ENCODE measurements at places on chromosomes 5 and 9.

DNA sequence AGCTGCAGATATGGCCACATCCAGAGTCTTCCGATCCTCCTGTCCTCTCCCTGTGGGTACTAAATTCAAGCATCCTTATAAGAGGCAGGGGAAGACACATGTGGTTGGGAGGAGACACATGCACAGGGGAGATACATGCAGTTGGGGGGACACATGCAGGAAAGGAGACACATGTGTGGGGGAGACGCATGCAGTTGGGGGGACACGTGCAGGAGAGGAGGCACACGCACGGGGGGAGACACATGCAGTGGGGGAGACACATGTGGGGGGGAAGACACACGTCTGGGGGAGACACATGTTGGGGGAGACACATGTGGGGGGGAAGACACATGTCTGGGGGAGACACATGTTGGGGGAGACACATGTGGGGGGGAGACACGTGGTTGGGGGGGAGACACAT is 21.2 kb upstream of the OLFM1 start:
- DNase-seq = no peak

GRCh38 chr5:173317091-173317730 is 11.0 kb downstream of the STC2 start:
- DNase-seq = no peak

- no peak for DNase-seq
Measured at GRCh38 chr5:36041537-36041845, 25.2 kb downstream of the UGT3A2 start.

DNA sequence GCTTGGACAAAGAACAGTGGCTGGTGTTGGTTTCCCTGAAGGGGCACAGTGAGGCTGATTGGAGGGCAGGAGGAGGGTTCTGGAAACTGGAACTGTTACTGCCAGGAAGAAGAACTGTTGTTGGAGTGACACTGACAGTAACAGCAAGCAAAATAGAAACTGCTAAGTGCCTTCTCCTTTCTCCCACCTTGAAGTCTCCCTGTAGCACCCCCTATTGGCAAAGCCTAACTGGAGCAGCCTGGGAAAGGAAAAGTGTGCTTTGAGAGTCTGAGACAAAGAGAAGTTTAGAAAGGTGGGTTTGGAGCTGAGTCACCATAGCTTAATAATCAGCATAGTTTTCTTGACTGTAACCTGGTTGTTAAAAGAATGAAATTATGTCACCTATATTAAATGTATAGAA is 2.5 kb upstream of the TMEM174 start:
- no peak for DNase-seq

- no peak for DNase-seq
Measured at GRCh38 chr9:75041041-75041440, 12.9 kb upstream of the CARNMT1 start.

DNA sequence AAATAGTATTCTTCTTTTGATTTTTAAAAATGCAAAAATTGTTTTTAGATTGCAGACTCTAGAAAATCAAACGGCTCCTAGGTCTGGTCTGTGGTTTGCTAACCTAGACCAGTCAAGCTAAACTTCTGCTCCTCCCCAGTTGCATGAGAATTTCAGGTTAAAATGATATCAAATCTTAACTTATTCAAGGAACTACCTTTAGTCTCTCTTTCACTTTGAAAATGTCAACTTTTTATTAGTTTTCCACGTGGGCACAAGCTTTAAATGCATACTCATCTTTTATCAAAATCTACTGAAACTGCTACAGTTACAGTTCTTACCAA is 8.8 kb downstream of the CAMK4 start:
- DNase-seq = no peak

DNA sequence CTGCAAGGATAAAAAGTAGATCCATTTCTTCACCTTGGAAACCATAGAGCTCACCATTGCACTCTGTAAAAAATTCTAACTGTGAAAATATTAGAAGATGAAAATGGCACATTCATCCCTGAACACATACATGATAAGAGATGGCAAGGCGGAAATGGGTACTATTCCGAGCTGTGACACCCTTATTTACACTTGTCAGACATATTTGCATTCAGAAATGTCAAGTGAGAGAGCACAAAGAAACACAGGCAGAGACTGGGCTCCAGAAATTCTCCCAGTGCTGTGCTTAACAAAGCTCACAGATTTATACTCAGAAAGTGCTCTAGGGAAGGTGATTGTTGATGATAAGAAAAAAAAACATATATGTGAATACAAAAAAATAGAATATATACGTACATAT is 170.3 kb upstream of the PUM3 start:
- no peak for DNase-seq

DNA sequence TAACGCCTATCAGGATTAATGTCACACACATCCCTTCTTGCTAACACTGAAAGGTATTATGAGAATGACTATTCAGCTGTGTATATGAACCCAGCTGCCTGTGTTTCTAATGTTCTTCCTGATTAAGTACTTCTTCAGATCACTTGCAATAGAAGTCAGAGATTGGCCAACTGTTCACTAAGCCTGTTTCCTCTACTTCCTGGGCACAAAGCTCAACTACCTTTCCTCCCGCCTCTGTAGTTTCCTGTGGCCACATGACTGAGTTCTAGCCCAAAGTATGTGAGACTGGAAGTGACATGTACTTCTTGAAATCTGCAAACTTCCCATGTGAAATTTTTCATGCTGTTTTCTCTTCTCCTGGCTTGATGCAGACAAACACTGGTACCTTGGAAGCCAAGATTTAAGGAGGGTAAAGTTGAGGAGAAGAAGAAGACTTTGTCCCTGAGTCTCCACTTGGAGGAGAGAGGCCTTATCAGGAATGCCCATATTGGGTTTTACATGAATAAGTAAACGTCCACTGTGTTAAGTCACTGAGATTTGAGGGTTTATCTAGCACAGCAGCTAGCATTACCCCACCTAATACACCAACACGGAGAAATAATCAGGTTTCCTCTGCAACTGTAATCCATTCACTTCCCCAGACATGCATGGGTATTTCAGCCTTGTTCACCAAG is 58.6 kb downstream of the SLIT3 start:
- peak; percentile 48 for DNase-seq

DNA sequence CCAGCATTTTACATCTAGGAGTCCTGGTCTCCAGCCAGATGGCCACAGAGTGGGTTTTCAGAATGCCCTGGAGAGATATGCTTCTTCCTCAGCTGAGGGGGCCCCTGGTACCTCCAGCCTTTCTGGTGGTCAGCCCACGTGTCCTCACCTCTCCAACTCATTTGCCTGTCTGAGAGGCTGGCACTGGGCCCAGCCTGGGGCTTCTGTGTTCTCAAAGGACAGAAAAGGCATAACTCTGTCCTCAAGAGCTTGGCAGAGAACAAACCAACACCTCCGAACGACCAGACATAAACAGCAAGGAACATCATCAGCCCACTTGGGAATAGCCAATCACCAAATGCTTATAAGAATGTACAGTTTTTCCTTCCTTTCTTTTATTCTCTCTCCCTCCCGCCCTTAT is 17.1 kb downstream of the ENG start:
- DNase-seq = no peak

DNA sequence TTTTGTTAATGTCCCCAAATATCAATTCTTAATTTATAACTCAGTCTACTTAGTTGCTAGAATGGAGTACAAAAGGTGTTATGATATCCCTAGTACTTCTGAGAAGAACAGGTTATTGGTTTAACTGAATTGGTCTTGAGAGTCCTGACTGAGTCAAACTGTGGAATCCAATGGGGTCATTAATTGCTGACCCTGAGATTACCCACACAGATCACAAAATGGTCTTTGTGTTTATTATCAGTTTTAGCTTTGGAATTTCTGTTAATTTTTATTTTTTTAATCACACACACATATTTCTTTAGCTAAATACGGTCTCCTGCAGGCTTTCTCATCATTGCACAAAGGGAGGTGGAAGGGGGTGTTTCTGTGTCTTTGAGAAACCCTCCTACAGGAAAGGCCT is 301.6 kb downstream of the EBF1 start:
- DNase-seq = no peak

- no peak for DNase-seq
Measured at GRCh38 chr5:1005249-1005851, 3.3 kb upstream of the NKD2 start.

- no peak for DNase-seq
Measured at GRCh38 chr5:158301186-158301585, 442.2 kb upstream of the CLINT1 start.

DNA sequence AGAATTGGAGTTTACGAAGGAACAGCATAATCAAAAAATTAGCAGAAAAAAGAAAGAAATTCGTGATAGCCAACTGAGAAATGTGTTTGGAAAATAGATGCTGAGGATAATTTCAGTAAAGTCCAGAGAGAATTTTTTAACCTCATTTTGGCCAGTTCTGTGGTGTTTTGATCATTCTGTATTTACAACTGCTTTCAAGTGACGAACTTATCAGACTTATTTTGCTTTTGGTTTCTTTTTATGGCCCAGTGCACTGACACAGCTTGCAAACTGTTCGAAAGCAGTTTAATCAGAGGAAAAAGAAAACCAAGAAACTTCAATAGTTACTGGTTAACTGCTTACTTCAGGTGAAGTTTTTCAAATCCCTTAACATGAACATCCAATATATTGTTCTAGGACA is 1.9 kb downstream of the SDHA start:
- no peak for DNase-seq

GRCh38 chr9:14956208-14956607 is 46.0 kb upstream of the FREM1 start:
- DNase-seq = no peak

DNA sequence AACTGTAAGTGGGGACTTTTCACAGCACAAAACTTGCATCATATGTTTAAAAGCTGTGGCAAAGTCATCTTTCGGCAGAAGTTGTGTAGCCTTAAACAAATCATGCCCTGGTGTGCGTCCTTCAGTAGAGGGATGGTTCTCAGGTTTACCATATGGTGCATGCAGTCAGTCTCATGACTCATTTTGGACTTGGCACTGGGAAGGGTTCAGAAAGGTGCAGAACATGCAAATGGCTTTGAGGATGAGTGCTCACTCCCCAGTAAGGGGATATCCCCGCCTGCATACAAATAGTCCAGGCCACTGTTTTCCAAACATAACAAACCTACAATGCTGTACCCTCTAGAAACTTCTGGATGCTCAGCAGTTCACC is 260.3 kb downstream of the NDUFS4 start:
- DNase-seq = no peak

DNA sequence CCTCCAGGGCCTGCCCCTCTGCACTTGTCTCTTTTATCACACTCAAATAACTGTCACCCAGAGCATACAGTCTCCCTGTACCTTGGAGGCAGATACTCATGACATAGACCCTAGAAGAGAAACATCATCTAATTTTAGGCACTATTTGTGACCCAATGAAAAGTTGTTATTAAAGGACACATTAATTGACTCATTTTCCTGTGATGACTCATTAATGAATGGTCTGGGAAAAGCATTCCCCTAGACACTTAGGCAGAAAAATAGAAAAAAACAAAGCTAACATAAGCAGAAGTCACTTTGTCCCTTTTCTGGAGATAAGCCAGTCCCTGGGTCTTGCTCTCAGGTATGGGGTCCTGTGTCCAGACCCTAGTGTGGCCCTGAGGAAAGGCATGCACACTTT is 15.0 kb downstream of the TRPC7 start:
- DNase-seq = no peak

GRCh38 chr9:33742519-33742918 is 52.8 kb upstream of the PRSS3 start:
- no peak for DNase-seq

- DNase-seq = no peak
Measured at GRCh38 chr5:14089198-14089597, 53.9 kb upstream of the TRIO start.

- peak; percentile 65 for DNase-seq
Measured at GRCh38 chr5:65395526-65396155, 86.1 kb downstream of the ADAMTS6 start.

DNA sequence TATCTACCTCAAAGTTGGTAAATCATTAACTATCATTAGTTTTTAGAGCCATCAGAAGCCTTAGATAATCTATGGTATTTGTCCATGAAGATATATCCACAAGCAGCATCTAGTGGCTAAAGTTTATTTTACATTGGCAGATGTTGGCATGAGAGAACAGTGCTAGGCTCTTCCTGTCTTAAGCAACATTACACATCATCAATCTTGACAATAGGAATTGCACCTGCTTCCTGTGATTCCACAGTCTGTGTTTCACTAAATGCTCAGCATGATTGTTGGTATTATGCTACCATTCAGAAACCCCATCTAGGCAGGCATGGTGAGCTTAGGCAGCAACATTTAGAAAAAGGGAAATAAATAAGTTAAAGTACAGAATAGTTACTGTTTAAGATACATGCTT is 246.6 kb downstream of the SLCO4C1 start:
- DNase-seq = no peak

GRCh38 chr9:115032296-115032695 is 85.7 kb downstream of the TNC start:
- no peak for DNase-seq

DNA sequence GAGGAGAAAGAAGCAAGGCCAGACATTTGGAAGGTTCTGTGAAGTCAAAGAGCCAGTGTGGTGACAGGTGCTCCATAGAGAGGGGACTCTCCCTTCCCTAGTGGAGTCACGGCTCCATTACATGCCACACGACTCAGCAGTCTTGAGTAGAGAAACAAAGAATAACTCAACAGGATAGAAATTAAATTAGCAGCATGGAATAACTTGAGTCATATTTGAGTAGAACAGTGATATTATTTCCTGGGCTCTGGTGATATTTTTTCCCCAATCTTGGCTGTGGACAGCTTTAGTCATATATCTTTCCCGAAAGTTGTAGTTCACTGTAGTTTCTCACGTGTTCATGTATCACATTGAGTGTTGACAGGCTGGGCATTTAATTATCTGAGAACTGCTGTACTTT is 149.7 kb upstream of the EFNA5 start:
- DNase-seq = no peak

- no peak for DNase-seq
Measured at GRCh38 chr9:83927591-83927990, 6.4 kb upstream of the KIF27 start.

DNA sequence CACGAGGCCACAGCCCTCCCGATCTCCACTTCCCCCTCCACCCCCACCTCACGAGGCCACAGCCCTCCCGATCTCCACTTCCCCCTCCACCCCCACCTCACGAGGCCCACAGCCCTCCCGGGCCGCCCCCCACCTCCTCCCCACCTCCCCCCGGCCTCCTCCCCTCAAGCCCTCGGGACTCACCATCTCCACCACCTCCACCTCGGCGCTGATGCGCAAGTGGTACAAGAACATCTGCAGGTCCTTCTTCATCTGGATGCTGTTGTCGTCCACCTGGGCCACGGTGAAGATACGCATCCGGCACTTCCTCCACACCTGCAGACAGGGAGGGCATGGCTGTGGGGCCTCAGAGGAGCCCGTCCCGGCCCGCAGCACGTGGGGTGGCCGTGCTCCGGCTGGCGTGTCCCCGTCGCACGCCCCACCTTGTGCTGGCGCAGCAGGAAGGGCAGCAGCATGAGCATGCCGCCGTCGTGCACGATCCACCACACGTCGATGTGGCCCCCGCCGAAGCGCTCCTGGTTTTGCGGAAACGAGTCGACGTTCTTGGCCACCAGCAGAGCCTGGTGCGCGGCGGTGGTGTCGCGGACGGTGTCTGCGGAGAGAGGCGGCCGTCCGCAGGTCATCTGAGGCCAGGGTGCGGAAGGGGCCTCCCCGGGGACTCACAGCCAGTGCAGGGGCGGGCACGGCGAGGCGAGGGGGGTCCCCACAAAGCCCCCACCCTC is 48.0 kb downstream of the SLC12A7 start:
- no peak for DNase-seq

Measured in retinal pigment epithelial cell (primary cell).